ENCODE measurements at places on chromosomes 13 and 19.
A peak's percentile ranks its signal among the peaks of the same experiment; 100 is the strongest.

DNA sequence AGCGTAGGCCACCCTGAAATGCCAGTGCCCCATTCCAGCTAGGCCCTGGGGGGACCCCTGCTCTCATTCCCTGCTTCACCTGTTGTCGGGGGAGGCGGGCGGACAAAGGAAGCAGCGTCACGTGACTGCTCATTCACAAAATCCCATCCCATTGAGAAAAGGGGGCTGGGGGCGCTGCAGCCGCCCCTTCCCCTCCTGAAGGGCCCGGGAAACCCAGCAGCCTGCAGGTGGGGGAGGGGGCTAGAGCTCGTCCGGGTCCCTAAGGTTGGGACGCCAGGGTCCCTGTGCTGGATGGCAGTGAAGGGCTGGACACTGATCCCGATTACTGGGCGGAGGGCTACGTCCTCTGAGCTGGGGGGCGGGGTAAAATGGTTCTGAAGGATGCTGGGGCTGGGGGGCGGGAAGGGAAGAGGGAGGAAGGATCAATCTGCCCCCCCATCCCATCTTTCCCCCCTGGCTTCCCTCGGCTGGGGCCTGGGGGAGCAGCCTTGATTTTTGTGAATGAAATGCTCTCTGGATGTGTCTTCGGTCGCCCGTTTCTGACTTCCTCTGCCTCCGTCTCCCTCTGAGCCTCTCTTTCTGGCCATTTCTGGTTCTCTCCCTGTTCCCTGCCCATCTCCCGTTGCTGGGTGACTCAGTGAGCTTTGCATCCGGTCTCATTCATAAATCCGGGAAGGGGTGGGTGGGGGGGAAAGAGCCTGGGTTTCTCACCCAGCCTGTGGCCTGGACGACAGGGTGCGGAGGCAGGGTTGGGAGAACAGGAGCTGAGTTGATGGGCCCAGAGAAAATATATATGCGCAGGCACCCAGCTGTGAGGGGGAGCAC lies 816 bp downstream of the SPRED3 start:
- DNase-seq, result peak; percentile 76

- DNase-seq, result peak; percentile 96
Observed at GRCh38 chr19:55158848-55159749, 1.6 kb upstream of the TNNI3 start.

GRCh38 chr19:30686826-30687566 lies 314.8 kb downstream of the ZNF536 start:
- no peak for DNase-seq

- no peak for DNase-seq
Observed at GRCh38 chr13:94583926-94584325, 12.0 kb downstream of the TGDS start.

GRCh38 chr19:49997709-49998108 lies 27.5 kb downstream of the VRK3 start:
- peak; percentile 18 for DNase-seq

GRCh38 chr13:29279356-29280254 lies 315.9 kb downstream of the SLC7A1 start:
- DNase-seq, result no peak

DNA sequence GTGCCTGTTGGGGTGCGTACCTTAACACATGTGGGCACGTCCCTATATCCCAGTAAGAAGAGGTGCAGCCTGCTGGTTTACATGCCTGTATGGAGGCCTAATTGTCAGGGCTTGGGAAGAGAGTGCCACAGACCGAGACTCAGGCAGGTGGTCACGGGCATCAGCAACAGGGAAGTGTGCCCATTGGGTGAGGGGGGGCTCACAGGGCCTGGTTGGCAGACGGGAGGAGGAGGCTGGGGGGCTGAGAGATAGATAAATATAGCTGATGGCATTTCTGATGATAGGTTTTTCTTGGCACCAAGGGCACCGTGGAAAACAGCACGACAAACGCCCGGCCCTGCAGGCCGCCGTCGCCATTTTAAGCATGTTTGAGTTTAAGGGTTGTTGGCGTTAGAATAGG lies 37.6 kb downstream of the NFIX start:
- no peak for DNase-seq

GRCh38 chr19:3544742-3545668 lies 6.0 kb downstream of the TEKTIP1 start:
- peak; percentile 52 for DNase-seq

DNA sequence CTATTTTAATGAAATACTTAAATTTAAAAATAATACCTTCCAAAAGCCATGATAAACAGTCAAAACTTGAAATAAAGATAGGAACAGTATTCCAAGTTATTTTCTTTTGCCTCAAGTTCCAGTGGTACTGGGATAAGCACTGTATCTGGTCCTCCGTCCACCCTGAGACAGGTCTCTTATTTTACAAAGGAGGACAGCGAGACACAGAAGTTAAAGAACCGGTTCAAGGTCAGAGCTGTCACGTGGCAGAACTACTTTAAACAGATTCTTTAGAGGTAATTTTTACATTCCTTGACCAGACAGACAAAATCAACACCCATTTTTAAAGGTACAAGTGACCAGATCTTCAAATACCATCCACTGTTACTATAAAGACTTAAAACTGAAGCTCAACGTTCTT lies 10.4 kb upstream of the DOCK9 start:
- no peak for DNase-seq

DNA sequence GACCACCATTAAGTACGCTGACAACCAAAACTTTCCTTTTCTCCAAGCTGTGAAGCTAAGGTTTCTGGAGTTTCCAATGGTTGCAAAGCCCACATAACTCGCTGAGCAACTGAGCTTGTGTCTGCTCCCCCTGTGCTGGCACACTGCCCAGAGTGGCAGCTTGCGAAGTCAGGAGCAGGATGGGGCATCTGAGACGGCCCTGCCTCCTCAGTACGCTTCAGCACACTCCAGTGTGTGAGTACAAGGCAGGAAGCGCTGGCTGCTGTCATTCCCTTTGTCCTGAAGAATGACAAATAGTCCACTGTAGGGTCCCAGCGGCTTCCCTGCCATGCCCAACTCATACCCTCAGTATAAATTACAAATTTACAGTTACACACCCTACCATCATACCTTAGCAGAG lies 51.5 kb downstream of the SKA3 start:
- DNase-seq, result peak; percentile 42

DNA sequence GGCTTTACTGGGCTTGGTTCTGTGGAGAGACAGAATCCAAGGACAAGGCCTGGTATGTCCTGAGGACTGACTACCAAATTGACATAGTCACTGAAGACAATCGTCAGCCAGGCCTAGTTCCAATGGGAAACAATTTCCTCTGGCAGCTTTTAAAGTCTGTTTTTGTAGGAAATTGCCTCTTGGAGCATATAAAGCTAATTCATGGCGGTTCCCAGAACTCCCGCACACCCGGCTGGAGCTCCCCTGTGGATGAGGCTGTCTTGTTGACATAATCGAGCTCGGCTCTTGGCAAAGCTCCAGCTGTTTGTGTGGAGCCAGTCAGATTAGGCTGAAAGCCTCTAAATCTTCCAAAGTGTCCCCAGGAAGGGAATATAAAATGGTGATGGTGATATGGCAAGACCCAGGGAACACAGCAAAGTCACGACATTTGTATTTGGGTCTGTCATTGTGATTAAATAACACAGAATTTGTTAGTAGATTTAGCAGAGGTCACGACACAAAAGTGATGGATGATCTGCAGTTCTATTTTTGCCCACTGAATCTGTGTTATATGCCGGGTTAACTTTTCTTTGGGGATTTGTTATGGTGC lies 395.0 kb downstream of the PCDH9 start:
- DNase-seq, result peak; percentile 13

DNA sequence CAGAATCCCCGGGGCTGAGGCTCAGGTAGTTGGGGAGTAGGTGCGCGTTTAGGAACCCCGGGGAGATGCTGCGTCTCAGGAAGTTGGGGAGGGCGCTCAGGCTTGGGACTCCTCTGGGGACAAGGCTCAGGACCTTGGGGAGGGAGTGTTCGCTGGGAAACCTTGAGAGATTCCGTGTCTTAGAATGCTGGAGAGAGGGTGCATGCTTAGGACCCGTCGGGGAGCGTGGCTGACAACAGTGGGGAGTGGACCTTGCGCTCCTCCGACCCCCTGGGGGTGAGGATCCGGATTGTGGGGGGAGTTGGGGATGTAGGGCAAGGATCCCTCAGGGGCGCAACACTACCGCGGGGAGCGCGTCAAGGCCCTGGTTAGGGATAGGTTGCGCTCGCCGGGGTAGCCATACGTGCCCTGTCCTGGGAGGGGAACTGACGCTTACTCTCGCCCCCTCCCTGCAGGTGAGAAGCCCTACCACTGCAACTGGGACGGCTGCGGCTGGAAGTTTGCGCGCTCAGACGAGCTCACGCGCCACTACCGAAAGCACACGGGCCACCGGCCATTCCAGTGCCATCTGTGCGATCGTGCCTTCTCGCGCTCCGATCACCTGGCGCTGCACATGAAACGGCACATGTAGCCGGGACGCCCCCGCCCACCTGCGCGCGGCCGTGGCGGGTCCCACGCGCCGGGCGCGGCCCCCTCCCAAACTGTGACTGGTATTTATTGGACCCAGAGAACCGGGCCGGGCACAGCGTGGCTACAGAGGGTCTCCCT lies 2.0 kb downstream of the KLF2 start:
- no peak for DNase-seq

DNA sequence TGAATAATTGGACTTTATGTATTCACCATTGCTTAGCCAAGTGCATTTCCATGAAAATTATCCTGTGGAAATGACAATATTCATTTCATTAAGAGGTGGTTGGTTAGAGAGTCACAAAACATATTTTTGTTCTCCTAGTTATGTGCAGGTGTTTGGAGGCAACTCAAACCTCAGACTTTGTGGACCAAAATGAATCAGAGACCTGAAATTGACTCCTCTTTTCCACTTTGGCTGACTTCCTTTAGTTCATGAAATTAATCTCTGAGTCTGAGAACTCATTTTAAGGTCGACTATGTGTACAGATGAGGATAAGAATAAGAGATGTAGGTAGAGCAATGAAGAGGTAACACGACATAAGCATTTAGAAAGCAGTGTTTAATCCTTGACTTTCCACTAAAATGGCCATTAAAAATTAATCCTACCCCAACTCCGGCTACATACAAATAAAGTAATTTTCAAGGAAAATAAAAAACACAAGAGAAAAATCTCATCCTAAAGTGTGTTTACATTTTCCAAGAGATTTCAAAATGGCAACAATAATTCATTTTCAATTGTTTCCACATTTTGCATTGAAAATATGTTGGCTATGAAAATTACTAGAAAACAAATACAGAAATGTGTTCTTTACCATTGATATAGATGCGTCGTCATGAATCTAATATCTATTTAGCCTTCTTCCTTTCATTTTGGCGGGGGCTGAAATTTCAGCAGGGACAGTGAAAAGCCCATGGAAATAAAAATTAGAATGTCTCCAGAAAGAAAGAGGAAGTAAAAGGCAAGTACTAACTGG lies 185.4 kb upstream of the CSNK1A1L start:
- no peak for DNase-seq

DNA sequence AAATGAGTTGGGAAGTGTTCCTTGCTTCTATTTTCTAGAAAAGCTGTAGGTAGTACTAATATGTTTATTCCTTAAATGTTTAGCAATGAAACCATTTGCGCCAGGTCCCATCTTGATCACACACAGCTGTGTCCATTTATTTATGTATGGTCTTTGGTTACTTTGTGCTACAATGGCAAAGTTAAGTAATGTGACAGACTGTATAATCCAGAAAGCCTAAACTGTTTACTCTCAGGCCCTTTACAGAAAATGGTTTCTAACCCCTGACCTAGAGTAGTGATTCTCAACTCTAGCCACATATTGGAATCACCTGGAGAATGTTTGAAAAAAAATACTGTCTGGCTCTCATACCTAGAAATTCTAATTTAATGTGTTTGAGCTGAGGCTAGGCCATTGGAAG lies 21.3 kb downstream of the SLC46A3 start:
- DNase-seq, result no peak

- DNase-seq, result no peak
Observed at GRCh38 chr19:13451434-13451995, 54.8 kb downstream of the CACNA1A start.

DNA sequence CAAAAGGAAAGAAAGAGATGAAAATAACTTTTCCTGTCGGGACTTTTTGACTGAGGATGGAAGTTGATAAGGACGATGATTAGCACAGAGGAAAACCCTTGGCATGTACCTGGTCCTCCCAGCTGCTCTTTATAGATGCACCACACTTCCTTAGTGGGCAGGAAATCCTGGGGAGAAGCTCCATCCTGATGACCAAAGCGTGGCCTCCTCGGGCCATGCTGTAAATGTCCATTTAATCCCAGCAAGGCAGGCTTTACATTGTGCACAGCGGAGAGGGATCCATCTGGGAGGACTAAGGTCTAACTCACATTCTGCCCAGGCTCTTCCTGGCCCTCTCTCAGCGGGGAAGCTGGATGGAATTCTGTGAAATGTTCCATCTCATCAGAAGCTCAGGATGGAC lies 113.5 kb downstream of the COL4A2 start:
- DNase-seq, result no peak

GRCh38 chr13:54194233-54195024 lies 1165.8 kb downstream of the OLFM4 start:
- DNase-seq, result no peak

- no peak for DNase-seq
Observed at GRCh38 chr19:33752018-33752800, 44.5 kb upstream of the KCTD15 start.

All from MG63 (cell line).